ENCODE measurements at places on chromosomes 12 and 14.

DNA sequence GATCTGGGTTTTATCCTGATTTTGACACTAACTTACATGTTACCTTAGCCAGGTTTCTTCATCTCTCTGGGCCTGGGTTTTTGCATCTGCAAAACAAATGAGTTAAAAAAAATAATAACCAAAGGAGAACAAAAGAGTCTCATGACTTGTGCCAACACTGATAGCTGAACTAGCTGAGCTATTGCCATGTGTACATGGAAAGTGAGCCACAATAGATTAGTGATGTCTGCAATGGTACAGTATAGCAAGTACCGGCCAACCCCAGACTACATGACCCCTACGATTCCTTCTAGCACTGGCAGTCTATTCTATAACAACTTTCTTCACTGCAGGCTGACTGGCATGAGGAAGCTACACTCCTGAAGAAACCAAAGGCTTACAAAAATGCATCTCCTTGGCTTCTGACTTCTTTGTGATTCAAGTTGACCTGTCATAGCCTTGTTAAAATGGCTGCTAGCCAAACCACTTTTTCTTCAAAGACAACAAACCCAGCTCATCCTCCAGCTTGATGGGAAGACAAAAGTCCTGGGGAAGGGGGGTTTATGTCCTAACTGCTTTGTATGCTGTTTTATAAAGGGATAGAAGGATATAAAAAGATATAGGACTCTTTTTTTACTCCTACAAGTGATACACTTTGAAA, 123.7 kb downstream of the DAD1 start:
- DNase-seq, result no peak

GRCh38 chr12:66699738-66700482, 21.0 kb upstream of the GRIP1 start:
- DNase-seq, result no peak

- no peak for DNase-seq
Observed at GRCh38 chr12:6383572-6384498, at the start of gene LTBR. TSS of gene LTBR (plus strand) at chr12:6384162. CDS start at chr12:6384359, 197 bp downstream.

- no peak for DNase-seq
Observed at GRCh38 chr12:31000751-31001150, 72.9 kb upstream of the DDX11 start.

- DNase-seq, result no peak
Observed at GRCh38 chr12:89651192-89651591, 57.4 kb downstream of the ATP2B1 start.

- DNase-seq, result no peak
Observed at GRCh38 chr12:127146991-127147718, 1119.8 kb upstream of the TMEM132C start.

DNA sequence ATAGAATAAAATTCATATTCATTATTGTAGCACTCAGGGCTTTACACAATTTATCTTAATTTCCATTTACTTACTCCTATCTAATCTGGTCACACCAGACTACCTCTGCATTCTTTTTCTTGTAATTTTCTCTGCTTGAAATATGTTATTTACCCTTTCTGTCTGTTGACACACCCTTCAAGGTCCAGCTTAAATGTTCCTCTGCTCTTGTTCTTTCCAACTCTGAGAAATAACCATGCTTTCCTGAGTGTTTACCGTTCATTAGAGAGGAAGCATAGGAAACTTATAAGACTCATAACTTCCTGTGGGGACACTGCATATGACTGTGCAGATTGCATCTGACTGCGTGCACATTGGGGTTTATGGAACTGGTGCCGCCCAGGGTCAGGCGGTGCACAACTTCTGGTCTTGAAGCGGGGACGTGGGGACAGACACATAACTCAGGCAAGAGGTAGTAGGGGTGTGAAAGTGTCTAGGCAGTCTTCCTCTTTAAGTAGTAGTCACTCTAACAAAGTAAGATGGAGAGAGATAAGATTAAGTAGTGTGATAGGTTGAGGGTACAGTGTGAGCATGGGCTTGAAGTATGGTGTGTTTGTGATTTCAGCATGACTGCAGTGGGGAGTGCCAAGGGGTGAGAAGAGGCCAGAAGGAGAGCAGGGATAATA, 42.6 kb upstream of the FOXJ2 start:
- peak; percentile 64 for DNase-seq
